ENCODE measurements at places on chromosomes 4 and X. TPM values are rescaled to one million over a fixed set of nuclear protein-coding genes. Genes with fewer than 3 reads are reported as not detected.

GRCh38 chr4:174193438-174194374, 89.8 kb downstream of the FBXO8 start:
- H3K27me3 ChIP-seq: no peaks in the 10 kb centered on the region
- no peak overlapping the region for H3K27ac ChIP-seq
- H3K4me1 ChIP-seq: no peaks in the 10 kb centered on the region
- no peaks in the 10 kb centered on the region for H3K36me3 ChIP-seq

- no peak overlapping the region for H3K27ac ChIP-seq
- no peaks in the 10 kb centered on the region for H3K27me3 ChIP-seq
- DNase-seq: peak; percentile 51
- H3K4me3 ChIP-seq: no peak overlapping the region
Observed at GRCh38 chr4:174423257-174423944, 98.9 kb downstream of the HPGD start.

DNA sequence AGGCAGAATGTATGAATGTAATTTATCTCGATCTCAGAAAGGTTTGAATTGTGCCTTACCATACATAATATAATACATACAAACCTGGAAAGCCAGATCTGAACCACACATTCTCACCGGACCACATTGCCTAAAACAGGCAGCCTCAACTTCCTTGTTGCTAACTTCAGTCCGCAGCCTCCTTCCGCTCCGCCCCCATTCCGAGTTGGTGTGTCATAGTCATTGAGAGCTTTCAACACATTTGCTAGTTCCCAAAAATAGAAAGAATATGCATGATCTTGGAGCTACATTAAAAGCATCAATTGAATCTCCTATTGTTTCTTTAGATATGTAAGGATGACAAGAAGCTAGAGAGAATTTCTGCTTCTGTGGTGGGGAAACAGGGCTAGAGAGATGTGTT, 127.2 kb downstream of the ARHGEF9 start:
- H3K4me1 ChIP-seq: no peaks in the 10 kb centered on the region
- H3K27me3 ChIP-seq: no peaks in the 10 kb centered on the region
- H3K4me3 ChIP-seq: no peak overlapping the region
- DNase-seq: no peak
- H3K36me3 ChIP-seq: no peaks in the 10 kb centered on the region

Gene GYG2
- total RNA-seq: 0.85 TPM

DNA sequence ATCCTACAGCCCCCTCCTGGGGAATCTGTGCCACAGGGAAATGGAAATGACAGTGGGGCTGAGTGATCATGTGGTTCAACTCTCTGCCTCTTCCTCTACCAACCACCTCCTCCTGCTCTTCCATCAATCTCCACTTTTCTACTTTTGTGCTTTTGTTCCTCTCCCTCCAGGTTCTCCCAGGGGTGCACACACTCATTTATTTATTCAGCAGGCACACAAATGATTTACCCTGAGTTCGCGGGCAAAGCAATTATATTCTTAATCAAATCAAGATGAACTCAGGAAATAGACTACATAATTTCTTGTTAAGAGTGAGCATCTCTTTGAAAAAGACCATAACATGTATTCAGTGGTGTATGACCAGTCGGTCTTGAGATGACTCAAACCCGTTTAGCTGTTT, 69.2 kb downstream of the VCX3A start:
- H3K36me3 ChIP-seq: no peaks in the 10 kb centered on the region
- no peaks in the 10 kb centered on the region for H3K4me1 ChIP-seq
- H3K4me3 ChIP-seq: no peak overlapping the region
- DNase-seq: no peak

- no peak overlapping the region for H3K27ac ChIP-seq
- DNase-seq: peak; percentile 41
- no peaks in the 10 kb centered on the region for H3K4me1 ChIP-seq
- H3K36me3 ChIP-seq: no peaks in the 10 kb centered on the region
Observed at GRCh38 chr4:170047771-170048354, 21.7 kb upstream of the MFAP3L start.

DNA sequence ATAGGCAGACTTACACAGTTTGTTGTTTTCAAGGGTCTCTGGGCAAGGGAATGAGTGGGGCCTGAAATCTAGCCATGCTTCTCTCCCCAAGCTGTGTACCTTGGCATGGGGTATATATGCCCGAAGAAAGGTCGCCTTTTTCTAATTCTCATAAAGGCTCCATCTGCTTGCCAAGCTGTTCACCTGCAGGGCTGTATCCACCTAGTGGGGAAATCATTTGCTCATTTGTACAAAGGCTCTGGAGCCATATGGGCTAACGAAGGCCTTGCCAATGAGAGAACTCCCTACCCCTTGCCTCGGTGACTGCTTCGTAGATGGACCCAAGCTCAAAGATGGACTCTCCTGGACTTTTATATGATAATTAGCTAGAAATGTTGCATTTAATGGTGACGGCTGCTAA, 1097.0 kb downstream of the PDHA2 start:
- H3K36me3 ChIP-seq: no peaks in the 10 kb centered on the region
- DNase-seq: no peak
- H3K4me3 ChIP-seq: no peak overlapping the region

- no peaks in the 10 kb centered on the region for H3K36me3 ChIP-seq
- no peak overlapping the region for H3K4me3 ChIP-seq
- no peaks in the 10 kb centered on the region for H3K4me1 ChIP-seq
- H3K27ac ChIP-seq: no peak overlapping the region
Observed at GRCh38 chrX:6383917-6384316, 151.0 kb downstream of the VCX3A start.

DNA sequence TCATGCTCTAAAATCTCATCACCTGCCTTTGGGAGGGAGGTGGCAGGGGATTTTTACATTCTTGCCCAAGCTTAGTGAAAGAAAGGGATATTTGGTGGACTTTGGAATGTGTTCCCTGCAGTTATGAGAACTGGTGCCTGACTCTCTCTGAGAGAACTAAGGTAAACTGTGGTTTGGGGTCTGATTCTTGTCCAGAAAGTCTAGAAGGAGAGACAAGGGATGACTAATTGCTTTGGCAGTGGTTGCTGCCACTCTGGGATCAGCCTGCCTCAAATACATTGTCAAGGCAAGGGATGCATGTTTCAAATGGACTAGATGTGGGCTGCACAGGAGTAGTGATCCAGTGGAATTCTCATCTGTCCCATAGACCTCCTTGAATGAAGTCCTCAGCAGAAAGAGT, 115.2 kb downstream of the DDIT4L start:
- H3K36me3 ChIP-seq: no peaks in the 10 kb centered on the region
- H3K4me3 ChIP-seq: no peak overlapping the region
- no peaks in the 10 kb centered on the region for H3K4me1 ChIP-seq
- H3K27ac ChIP-seq: no peak overlapping the region

Gene CENPVL1
- not detected for total RNA-seq

DNA sequence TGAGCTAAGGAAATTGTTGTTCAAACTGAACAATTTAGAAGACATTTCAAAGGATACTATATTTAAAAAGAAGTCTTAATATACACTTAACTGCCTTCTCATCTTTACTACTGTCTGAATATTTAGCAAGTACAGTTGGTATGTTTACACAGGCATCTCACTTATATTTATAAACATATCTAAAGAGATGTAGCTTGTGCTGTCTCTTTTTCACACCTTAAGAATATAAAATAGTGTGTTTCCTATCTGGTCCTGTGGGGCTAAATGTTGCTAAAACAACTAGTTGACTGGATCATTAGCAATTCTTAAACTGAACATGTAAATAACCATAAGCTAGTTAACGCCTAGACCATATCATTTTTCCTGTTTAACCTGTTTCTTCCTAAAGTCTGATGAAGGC, 336.3 kb downstream of the PPP3CA start:
- DNase-seq: no peak
- H3K4me3 ChIP-seq: no peak overlapping the region
- no peak overlapping the region for H3K27ac ChIP-seq
- no peaks in the 10 kb centered on the region for H3K36me3 ChIP-seq

Gene PNMA6F
- not detected for total RNA-seq

- H3K36me3 ChIP-seq: no peaks in the 10 kb centered on the region
- H3K27ac ChIP-seq: no peak within 1 kb of the TSS
- no peaks in the 10 kb centered on the region for H3K4me1 ChIP-seq
- DNase-seq: no peak
- no peaks in the 10 kb centered on the region for H3K27me3 ChIP-seq
Observed at GRCh38 chrX:131288738-131289511, at the start of gene IGSF1. TSS of gene IGSF1 (minus strand) at chrX:131289306. CDS start at chrX:131286674, 2,632 bp downstream.

Gene GPAT3
- total RNA-seq: 15.1 TPM

- no peak for DNase-seq
- no peak overlapping the region for H3K27ac ChIP-seq
- H3K36me3 ChIP-seq: no peaks in the 10 kb centered on the region
- H3K27me3 ChIP-seq: no peaks in the 10 kb centered on the region
- H3K4me1 ChIP-seq: no peaks in the 10 kb centered on the region
Observed at GRCh38 chrX:115571712-115572111, 10.7 kb downstream of the PLS3 start.

GRCh38 chrX:47482065-47482511, 934 bp downstream of the ZNF41 start:
- H3K4me3 ChIP-seq: peak overlapping the region; percentile 76
- no peaks in the 10 kb centered on the region for H3K36me3 ChIP-seq
- no peaks in the 10 kb centered on the region for H3K27me3 ChIP-seq
- H3K27ac ChIP-seq: peak overlapping the region; percentile 67
- no peak for DNase-seq

Gene XAGE1B
- total RNA-seq: not detected

Gene SPIN2A
- total RNA-seq: 1.3 TPM

Gene HERC3
- total RNA-seq: 1.1 TPM

DNA sequence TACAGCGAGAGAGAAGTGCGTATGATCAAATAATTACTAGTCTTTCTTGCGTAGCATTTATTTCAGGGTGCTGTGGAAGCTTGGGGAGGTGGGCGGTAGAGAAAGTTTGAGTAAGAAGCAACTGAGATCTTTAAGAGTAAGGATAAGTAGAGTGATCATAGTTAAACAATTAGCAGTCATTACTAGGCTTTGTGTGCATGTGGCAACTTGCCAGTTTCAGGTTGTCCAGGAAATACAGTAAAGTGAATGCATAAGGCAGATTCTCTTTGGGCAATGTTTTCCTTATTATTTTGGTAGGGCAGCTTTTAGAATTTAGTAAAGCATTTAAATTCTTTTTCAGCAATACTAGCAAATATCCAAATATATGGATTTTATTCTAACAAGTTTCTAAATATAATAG, 57.0 kb downstream of the HPGDS start:
- no peak overlapping the region for H3K4me3 ChIP-seq
- no peak for DNase-seq
- H3K27ac ChIP-seq: no peak overlapping the region
- H3K4me1 ChIP-seq: no peaks in the 10 kb centered on the region
- no peaks in the 10 kb centered on the region for H3K27me3 ChIP-seq
- H3K36me3 ChIP-seq: peaks cover 9% of the 10 kb centered on the region

All from Panc1 (cell line).